ENCODE measurements at places on chromosomes 13 and 19. TPM values are rescaled to one million over a fixed set of nuclear protein-coding genes. Genes with fewer than 3 reads are reported as not detected.

MCF2L gene
- 0.37 TPM for total RNA-seq

MED29 gene
- total RNA-seq = 15.2 TPM

VSTM1 gene
- total RNA-seq = not detected

MTUS2 gene
- 0.12 TPM for total RNA-seq

ZNF878 gene
- total RNA-seq = not detected

POGLUT2 gene
- 20.1 TPM for total RNA-seq

LGI4 gene
- total RNA-seq = under 0.01 TPM

SLC25A41 gene
- total RNA-seq = not detected

ZNF578 gene
- 3.5 TPM for total RNA-seq

ZNF320 gene
- 20.1 TPM for total RNA-seq

MYH14 gene
- total RNA-seq = not detected

DHDH gene
- not detected for total RNA-seq

DMKN gene
- 14.1 TPM for total RNA-seq

PEAK3 gene
- total RNA-seq = not detected

Measured in uterine smooth muscle cell (primary cell).